Activated CD8-positive, alpha-beta memory T cell treated with anti-CD3 and anti-CD28 coated beads for 24 hours (primary cell): ENCODE measurements at places on chromosomes 13 and 19.

DNA sequence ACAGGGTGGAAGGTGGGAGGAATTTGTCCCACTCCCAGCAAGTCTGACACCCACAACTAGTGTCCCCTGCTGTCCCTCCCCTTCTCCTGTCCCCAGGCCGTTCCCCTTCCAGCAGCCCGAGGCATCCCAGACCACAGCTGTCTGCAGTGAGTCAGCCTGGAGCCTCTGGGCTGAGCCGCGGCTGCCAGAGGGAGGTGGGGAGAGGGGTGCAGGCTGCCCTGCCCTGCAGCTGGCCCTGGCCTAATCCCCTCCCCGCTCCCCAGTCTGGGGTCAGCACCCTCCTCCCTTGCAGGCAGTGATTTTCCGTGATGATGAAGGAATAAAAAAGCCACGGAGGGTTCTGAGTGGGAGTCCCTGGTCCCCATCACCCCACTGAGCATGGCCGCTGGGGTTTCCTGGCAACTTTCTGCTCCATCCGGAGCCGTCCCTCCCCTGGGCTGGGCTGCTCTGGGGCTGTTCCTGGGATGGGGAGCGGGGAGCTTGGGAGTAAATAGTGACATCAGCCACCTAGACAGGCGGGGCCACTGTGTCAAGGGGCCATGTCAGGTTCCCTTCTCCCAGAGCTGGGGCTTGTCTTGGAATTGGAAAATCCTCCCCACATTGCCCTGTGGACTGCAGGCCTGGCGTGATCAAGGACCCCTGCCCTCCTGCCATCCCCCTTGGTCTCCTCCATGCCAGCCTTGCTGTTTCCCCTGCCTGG lies 16.8 kb downstream of the SPC24 start:
- no peak for DNase-seq

DNA sequence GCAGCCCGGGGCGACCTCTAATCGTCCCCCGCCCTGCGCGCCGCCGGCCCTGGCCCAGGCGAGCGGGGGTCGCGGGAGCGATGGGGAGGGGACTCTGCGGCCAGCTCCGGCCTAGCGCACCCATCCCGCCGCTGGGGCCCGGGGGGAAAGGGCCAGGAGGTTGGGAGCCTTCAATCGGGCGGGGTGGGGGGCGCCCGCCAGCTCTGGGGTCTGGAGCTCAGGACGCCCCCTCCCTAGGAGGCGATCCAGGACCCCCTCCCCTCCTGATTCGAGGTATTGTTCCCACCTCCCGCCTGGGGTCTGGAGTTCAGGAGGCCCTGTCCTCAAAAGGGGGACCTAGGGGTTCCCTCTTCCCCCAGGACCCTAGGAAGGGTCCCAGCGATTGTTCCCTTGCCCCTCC lies 430 bp downstream of the ZNF358 start:
- DNase-seq: no peak

GRCh38 chr13:40490086-40490758 lies 176.2 kb downstream of the FOXO1 start:
- peak; percentile 57 for DNase-seq

DNA sequence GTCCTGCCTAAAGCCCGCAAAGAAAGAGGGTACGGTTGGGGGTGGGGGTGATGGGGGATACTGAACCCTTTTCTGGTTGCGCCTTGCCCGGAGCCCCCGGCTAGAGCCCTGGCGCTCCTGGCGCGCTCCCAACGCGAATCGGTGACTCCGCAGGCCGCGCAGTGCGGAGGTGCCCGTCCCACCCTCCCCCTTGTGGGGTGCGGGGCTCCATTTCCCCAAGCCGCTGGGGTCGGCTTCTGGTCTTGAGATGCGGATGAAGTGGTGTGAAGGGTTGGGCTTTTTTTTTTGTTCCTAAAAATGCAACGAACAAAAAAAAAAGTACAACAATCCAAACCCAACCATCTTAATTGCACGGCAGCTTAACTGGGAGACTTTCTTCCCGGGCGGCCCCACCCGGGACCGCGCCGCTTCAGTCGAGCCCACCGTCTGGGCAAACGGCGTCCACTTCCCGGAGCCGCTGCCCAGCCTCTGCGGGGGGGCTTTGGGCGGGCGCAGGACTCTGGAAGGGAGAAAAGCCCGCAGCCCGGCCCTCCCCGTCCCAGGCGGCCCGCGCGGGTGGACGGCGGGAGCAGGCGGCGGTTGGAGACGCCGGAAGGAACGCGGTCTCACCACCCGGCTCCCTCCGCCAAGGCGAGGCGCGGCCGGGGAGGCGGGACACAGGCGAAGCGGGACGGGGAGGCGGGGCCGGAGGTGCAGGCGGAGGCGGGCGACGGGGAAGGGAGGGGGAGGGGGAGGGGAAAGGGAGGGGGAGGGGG lies 504 bp upstream of the TRIM13 start:
- peak; percentile 92 for DNase-seq

- DNase-seq: no peak
Measured at GRCh38 chr19:2048959-2049740, 1.9 kb downstream of the MKNK2 start.

DNA sequence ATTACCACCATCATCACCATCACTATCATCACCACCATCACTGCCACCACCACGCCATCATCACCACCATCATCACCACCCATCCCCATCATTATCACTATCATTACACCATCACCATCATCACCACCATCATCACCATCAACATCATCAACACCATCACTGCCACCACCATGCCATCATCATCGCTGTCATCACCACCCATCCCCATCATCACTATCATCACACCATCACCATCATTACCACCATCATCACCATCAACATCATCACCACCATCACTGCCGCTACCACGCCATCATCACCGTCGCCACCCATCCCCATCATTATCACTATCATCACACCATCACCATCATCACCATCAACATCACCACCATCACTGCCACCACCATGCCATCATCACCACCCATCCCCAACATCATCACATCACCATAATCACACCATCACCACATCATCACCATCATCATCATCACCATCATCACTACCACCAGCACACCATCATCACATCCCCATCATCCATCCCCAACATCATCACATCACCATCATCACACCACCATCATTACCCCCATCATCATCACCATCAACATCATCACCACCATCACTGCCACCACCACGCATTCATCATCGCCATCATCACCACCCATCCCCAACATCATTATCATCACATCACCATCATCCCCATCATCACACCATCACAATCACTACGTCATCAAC lies 61.7 kb downstream of the TUBGCP3 start:
- no peak for DNase-seq

DNA sequence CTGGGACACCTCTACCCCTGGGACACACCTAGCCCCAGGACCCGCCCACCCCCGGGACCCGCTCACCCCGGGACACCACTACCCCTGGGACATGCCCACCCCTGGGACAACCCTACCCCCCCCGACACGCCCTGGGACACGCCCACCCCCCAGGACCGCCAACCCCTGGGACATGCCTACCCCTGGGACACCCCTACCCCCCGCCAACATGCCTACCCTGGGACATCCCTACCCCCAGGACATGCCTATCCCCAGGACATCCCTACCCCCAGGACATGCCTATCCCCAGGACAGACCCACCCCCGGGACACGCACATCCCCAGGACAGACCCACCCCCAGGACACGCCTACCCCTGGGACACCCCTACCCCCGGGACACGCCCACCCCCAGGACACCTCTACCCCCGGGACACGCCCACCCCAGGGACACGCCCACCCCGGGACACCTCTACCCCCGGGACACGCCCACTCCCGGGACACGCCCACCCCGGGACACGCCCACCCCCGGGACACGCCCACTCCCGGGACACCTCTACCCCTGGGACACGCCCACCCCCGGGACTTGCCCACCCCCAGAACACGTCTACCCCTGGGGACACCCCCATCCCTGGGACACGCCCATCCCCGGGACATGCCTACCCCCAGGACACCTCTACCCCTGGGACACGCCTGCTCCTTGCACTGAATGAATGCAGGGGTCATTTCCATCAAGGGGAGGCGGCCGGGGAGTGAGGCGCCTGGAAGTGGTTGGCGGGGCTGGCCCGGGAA lies 32.3 kb downstream of the ADPRHL1 start:
- DNase-seq: no peak

GRCh38 chr13:84433024-84433423 lies 550.8 kb upstream of the SLITRK1 start:
- DNase-seq: no peak

- DNase-seq: peak; percentile 80
Measured at GRCh38 chr19:15378534-15379082, 979 bp downstream of the AKAP8 start.

GRCh38 chr13:95020298-95020987 lies 280.8 kb downstream of the ABCC4 start:
- no peak for DNase-seq

DNA sequence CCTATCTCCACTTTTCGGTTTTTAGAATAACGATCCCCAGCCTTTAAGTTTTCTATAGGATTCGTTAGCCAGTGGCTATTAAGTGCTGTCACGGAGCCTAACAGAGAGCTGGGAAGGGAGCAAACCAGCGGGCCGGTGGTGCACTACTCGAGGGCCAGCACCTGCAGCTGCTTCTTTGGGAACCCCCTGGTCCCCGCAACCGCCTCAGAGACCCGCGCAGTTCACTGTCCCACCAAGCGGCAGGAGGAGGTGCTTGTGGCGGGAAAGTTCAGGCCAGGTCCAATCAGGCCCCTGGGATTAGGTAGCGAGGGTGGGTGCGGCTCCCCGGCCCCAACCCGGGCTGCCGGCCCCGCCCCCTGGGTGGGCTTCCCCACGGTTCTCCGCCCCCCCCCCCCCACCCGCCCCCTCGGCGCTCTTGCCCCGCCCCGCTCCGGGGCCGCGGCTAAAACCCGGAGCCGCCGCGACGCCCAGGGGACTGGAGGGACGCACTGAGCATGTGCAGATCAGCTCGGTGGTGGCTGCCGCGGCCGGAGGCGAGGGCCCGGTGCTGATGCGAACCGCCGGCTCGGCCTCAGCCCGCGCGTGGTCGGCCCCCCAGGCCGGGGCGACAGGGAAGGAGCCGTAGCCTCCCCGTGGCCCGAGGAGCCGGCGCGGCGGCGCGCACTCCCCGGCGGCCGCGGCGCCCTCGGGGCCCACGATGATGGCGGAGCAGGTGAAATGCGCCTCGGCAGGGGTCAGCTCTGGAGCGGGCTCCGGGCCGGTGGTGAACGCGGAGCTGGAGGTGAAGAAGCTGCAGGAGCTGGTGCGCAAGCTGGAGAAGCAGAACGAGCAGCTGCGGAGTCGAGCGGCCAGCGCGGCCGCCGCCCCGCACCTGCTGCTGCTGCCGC lies at the start of gene SLAIN1:
Gene SLAIN1, plus strand, starts transcription at position 471 of the 887 bp plus-strand sequence. Its CDS starts 227 bp downstream, at position 698.
- peak; percentile 91 for DNase-seq

- peak; percentile 77 for DNase-seq
Measured at GRCh38 chr13:110561344-110562035, at the start of gene RAB20. RAB20 (minus strand) TSS chr13:110561722; CDS start chr13:110561519, 203 bp downstream.

GRCh38 chr19:48513289-48514122 lies 1.9 kb upstream of the LMTK3 start:
- peak; percentile 86 for DNase-seq

DNA sequence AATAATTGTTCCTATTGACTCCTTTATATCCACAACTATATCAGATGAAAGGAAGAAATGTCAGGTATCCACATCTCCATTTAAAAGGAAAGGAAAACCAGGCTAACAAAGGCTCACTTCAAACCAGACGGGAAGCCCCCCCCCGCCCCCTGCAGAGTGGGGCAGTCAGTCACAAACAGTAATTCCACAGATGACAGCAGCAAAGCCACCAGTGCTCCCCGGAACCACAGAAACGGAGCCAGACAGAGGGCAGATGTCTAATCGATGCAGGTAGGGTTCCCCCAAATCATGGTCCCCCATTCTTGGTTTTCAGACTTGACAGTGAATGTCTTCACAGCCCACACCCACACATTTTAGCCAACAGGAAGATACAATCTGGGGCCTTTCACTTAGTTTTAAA lies 100.8 kb downstream of the STK24 start:
- no peak for DNase-seq

DNA sequence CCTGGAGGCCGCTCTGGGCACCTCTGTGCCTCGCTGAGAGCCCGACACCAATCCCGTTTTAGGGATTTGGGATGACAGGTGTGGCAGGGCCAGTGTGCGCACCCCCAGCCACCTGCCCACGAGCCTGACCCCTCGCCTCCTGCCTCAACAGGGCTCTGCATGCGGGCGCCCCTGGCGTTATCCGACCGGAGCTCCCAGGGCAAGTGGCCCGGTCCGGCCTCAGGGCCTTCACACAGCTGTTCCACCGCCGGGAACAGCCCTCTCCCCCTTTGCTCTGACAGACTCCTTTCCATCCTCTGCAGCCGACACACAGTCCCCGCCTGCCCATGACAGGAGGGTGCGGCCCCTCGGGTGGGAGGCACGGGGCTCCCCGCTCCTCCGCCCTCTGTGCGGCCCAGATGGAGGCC lies 7.1 kb upstream of the WDR18 start:
- no peak for DNase-seq

DNA sequence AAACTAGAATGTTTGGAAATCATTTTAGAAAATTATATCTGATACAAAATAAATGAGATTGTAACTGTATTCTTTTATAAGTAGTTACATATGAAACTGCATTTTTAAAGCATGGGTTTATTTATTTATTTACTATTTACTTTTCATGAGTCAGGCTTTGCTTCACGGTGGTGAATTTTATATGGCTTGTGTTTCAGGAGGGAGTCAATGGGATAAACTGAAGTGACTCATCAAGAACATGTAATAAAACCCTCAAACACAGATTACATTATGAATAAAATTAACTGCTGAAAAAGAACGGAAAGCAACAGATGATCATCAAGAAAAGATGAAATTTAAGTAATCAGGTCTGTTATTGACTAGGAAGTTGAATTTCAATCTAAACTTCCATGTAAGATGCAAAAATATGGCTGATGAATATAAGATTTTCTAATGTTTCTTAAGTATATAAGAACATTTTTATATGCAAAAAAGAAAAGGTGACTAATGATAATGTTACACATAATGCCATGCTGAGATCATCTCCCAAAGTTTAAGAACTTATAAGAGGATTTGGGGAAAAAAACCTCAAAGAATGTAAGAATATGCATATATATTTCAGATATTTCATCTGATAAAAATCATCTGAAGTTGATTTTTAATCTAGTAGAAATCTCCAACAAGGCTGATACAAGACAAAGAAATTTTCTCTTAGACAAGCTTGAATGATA lies 383.6 kb downstream of the SLITRK1 start:
- DNase-seq: no peak

DNA sequence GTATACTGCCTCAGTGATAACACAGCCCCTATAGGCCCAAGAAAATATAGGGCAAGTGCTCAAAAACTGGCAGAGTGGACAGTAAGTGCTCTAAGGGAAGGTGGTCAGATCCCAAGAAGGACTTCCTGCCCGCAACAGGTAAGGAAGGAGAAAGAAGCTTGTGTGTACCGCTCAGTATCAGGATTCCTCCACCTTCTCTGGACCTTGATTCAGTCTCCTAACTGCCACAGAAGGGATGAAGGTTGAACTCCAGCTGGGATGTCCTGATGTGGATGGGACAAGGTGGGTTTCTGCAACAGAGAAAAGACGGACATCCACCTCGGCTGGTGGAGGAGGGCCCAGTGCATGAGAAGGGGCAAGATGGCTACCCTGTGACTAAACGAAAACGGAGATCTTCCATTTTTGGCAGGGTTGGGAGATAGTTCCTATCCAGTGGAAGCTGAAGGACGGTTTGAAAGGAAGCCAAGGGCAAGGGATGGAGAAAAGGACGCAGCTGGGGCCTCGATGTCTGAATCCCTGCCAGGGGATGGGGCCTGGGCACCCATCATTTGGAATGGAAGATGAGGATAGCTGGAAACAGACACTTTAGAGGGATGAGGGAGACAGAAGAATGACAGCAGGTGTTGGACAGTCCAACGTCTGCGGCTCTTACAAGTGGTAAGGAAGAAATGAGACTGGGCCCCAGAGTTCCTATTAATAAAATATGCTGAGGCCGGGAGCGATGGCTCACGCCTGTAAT lies 1.3 kb upstream of the ATF5 start:
- DNase-seq: no peak

GRCh38 chr13:28610996-28611395 lies 47.9 kb upstream of the POMP start:
- DNase-seq: no peak
